ENCODE measurements at places on chromosomes 13 and 19.

DNA sequence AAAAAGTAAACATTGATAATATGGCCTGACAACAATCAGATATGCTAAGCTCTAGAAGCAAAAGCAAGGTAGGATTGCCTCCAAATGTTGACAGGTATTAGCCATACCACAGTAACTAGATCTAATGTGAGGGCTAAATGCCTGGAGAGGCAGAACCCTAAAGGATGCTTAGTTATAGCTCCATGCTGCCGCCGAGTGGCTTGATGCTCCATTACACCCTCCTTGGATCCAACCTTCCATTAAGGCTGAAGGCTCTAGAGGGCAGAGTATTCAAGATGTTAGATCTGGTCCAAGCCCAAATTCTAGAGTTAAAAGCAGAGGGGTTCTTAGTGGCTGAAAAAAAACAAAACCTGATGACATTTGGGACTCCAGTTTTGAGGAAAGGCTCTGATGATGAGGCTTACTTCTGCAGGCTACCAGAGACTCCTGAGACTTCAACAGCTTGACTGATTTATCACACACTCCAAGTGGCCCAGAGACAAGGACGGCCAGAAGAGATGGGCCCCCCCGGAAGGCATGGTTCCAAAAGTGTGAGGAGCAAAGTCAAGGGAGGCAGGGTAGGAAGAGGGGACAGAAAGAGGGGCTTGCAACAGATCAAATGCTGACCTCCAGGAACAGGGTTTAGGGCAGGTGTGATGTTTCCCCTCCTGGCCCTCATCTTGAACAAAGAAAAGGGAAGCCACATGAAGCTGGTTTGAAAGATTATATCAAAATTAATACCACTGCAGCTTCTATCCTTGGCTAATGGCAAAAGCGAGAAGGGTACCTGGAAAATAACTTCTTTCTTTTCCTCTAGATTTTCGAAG is 21.9 kb upstream of the CPB2 start:
- DNase-seq, result peak; percentile 74

DNA sequence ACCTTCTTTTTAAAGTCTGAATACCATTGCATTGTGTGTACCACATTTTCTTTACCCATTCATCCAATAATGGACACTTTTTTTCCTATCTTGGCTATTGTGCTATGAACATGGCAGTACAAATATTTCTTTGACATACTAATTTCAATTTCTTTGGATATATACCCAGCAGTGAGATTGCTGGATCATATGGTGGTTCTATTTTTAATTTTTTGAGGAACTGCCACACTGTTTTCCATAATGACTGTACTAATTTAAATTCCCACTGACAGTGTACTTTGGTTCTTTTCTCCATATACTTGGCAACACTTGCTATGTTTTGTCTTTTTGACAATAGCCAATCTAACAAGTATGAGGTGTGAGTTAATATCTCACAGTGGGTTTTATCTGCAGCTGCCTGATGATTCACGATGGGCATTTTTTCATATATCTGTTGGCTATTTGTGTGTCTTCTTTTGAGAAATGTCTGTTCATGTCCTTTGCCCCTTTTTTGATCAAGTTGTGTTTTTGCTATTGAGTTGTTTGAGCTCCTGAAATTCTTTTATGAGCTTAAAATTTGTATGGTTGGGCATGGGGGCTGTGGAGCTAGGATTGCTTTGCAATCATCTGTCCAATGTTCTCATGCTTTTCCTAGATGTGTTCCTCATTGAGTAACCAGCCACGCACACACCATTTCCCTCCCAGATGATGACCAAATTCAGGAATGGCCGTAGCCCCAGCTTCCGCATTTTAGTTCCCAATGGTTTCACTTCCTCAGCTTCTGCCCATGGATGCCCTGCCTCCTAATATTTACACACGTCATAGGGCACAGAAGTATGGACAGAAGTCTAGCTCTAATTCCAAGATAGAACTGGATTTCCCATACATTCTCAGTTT is 380.0 kb upstream of the SGCG start:
- DNase-seq, result peak; percentile 22

GRCh38 chr13:102261809-102262208 is 140.0 kb downstream of the FGF14 start:
- DNase-seq, result no peak

GRCh38 chr13:58619396-58620113 is 988.0 kb downstream of the PCDH17 start:
- DNase-seq, result no peak

- no peak for DNase-seq
Observed at GRCh38 chr19:6069268-6069791, 41.0 kb downstream of the RFX2 start.

GRCh38 chr13:94419925-94420305 is 59.6 kb downstream of the DCT start:
- no peak for DNase-seq

- no peak for DNase-seq
Observed at GRCh38 chr19:31313291-31314030, 35.8 kb downstream of the TSHZ3 start.

DNA sequence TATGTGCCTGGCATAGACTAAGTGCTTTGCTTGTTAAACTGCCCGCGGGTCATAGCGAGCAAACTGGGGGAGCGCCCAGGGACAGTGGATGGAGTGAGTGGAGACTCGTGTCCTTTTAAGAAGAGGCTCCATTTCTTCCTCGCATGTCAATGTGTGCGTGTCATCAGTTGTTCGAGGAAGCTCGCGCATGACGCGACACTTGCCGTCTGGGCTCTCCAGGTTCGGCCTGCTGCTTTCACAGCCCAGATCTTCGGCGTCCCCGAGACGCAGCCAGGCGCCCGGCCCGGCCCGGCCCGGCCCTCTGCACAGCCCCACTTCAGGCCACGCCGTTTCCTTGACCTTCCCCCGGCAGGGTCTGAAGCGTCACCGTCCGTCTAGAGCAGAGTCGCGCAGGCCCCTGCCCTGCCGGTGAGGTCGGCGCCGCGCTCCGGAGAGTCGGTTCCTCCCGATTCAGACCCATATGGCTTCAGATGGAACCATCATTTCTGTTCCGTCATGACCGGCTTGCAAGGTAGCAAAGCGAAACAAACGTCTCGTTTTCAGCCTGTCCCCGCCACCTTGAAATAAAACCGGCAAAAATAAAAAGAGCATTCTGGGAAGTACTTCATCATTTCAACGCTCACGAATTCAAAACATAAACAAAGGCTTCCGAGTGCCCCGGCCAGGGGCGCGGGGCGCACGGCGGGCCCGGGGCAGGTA is 599 bp upstream of the ARHGEF7 start:
- no peak for DNase-seq

- no peak for DNase-seq
Observed at GRCh38 chr19:19145684-19146608, 7.7 kb upstream of the TMEM161A start.

Measured in kidney glomerular epithelial cell (primary cell).